Fibroblast of the conjunctiva (primary cell): ENCODE measurements at places on chromosomes 12 and 14.

GRCh38 chr12:131771965-131772364 is 56.2 kb upstream of the MMP17 start:
- no peak for DNase-seq

DNA sequence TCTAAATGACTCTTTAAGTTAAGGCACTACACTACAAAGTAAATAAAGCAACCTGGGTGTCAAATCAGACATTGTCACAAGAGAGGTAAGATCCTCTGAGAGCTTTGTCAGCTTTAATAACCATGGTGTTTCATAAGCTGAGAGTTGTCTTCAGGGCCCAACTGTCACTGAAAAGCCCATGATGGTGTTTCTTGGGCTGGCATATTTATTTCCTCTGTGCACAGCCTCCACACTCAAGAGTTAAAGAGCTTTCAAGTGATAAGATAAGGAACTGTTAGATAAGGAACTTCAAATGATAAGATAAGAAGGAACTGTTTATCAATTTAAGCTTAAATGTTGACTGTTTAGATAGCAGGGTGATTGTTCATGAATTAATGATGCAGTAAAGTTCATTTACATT is 495.4 kb downstream of the TMEM117 start:
- DNase-seq = no peak

GRCh38 chr12:24719293-24719721 is 229.6 kb downstream of the BCAT1 start:
- DNase-seq = no peak

DNA sequence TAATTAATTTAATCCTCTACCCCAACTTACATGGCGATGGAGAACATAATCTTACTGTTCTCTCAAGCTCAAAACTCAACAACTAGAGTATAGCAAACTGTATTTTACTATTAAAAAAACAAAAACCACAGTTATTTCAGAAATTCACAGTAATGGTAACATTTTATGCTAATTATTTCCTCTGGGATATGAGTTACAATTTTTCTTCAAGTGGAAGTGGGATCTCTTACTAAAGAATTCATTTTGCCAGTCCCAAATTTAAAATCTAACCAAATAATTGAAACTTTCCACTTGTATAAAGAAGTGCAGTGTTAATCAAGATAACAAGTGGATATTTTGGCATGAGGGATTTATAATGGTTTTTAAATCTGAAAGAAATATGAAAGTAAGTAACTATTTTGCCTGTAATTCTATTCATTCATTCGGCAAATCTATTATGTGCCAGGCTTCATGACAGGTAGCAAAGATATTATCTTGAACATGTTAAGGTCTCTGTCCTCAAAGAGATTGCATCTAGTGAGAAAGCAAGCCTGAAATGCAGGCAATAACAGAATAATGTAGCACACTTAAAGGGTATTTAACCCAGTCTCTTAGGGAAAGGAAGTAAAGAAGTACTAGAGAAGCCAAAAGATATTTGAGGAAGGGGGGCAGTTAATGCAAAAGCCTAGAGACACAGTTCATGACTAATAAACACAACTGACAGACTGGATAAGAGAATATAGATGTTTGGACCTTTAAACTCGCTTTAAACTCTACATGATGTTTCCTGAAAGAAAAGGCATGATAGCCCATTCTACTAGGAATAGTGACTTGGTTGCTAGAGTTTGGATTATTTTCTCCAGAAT is 44.0 kb downstream of the TAOK3 start:
- DNase-seq = no peak

- no peak for DNase-seq
Measured at GRCh38 chr14:74950795-74951442, 4.5 kb downstream of the PGF start.

DNA sequence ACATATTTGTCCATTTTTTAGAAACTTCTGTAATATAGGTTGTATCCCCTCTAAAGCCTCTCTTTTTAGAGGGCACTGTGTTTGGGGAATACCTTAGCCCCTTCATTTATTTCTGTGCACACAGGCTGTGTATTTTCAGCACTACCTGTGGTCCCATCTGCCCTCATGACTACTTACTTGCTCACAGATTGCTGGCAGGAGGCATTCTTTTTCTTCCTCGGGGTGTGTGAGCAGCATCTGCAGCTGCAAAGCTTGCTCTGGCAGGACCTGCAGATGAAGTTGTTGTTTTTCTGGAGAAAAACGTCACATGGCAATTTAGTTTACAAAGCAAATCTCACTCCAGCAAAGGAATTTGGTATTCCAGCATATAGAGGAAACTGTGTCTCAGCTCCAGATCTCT is 24.3 kb downstream of the ANG start:
- no peak for DNase-seq

DNA sequence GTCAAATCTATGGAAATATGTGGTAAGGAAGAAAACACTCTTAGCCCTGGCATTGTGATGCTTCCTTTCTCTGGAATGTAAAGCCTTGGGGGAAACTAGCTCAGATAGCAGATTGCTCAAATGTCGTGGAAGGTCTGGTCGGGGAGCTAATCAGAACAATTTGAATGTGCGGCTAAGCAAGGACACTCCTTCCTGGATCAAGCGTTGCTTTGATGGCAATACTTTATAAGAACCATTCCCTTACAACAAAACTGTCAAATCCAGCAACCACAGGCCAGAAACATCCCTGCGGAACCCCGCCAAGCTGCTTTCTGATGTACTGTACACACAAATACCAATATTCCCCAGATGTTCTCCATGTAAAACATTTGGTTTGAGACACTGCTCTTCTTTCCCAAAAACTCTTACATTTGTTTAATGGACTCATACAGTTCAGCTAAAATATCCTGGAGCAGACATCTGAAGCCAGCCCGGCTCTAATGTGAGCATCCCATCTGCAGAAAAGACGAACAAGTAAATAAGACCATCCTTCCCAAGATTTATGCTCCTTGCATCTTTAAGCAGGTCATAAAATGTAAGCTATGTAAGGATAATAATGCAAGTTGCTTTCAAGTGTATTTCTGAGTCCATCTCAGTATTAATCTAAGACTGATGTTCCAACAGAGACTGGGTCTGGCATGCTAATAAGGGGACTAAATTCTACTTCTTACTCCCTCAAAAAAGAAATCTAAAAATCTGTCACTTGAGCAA is 20.2 kb downstream of the NUAK1 start:
- no peak for DNase-seq

DNA sequence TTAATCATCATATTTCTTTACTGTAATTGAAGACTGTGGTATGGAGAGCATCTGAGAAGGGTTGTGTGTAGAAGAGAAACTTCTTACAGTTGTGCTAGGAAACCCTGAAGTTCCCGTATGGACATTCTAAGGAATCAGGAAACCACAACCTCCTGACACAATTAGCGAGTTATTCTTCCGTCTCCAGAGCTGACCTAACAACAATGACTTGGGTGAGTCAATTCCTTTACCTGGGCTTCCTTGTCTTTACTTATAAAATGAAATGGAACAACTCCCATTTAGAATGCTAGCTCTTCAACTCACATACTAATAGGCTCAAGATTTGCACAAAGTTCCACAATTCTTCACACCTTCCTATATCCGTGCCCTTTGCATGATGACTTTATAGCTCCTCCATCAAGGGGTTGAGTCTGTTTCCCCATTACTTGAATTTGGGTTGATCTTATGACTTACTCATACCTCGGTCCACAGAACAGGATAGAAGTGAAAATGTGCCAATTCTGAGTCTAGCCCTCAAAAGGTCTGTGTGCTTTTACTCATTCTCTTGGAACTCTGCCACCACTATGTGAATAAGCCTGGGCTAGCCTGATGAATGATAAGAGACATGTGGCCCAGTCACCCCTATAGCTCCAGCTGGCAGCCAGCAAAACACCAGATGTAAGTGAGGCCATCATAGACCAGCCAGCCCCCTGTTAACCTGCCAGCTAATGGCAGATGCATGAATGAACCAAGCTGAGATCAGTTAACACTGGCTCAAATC is 459.4 kb downstream of the ETNK1 start:
- DNase-seq = peak; percentile 26

DNA sequence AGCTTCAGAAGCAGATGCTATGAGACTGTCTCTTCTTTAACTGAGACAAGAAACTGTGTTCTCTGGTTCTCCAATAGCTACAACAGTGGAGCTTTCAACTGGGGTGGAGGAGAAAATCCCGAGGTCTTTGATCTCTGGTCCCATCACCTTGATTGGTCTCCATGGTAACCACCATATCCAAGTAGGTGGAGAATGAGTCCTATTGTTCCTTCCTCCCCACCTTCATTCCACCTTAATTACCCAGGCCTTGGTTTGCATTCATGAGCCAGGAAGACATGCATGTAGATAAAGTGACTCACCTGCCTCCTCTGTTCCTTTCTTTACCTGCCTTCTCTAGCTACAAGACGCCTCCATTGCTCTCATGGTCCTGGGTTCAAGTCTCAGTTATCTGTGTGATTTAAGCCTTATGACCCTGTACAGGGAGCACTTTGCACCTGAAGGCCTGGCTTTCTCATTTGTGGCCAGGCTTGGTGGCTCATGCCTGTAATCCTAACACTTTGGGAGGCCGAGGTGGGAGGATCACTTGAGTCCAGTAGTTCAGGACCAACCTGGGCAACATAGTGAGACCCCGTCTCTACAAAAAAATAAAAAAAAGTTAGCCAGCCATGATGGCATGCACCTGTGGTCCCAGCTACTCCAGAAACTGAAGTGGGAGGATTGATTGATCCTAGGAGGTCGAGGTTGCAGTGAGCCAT is 157.7 kb upstream of the TBX3 start:
- no peak for DNase-seq

DNA sequence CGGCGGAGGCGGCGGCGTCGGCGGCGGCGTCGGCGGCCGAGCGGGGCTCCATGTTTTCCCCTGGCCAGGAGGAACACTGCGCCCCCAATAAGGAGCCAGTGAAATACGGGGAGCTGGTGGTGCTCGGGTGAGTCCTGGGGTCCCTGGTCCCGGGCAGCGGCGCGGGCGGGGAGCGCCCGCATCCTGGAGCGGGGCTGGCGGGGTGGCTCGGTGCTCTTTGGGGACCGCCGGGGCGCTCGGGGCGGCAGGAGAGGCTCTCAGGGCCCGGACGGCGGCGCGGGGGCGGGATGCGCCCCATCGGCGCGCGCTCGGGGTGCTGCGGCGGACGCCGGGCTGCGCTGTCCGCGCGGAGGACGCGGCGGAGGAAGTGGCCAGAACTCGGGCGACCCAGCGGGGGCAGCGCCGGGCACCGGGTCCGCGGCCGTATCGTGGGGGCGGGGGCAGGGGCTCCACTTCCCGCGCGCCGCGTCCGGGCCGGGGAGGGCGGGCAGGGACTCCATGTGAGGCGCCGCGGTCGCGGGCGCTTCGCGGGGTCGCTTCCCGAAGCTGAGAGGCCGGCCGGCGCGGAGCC is 485 bp downstream of the PELI2 start:
- no peak for DNase-seq

DNA sequence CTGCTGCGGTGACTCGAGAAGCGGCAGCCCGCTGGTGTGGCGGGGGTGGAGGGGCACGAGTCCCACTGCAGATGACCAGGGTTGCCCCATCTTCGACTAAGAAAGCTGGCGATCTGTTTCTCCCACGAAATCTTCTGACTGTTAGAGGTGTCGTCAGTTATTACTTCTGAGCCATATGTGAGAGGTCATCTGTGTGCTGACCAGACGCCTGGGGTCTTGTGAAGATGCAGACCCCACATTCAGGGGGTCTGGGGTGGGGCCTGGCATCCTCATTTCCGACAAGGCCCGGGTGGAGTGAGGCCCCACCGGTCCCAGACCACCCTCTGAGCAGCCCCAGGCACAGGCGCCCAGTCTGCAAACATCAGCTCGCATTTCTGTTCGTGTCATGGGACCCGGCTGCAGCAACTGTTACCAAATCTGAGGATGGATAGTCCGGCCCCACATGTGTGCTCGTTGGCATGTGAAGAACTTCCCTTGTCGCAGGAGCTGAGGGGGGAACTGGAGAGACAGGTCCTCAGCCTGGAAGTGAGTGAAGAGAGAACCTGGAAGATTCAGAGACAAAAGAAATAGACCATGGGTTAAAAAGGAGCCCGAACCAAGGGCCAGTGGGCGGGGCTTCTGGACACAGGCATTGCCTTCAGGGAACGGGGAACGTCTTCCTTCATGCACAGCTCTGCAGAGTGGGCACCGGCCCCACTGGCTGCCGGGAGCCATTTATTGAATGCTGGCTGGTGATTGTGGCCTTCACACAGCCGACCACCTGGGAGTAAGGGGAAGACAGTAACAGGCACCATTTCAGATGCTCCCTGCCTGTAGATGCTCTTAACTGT is 135.2 kb downstream of the ADGRD1 start:
- DNase-seq = no peak

- peak; percentile 63 for DNase-seq
Measured at GRCh38 chr14:26621807-26622560, 24.2 kb upstream of the NOVA1 start.

DNA sequence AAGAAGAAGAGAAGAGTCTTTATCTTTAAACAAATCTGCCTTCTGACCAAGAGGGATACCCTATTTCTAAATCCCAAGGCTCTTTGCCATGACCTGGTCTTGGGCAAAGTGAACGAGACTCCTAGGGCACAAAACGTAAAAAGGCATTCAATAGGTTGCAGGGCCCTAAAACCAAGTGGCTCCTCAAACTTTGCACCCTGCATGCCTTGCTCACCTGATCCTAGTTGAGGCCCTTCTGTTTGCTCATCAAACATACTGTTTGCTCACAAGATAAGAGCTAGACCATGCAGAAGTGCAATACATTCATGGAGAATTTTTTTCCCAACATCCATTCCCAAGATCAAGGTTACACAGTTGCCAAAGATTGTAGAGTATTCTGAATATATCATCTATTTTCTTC is 7.9 kb upstream of the PRH1 start:
- DNase-seq = no peak

DNA sequence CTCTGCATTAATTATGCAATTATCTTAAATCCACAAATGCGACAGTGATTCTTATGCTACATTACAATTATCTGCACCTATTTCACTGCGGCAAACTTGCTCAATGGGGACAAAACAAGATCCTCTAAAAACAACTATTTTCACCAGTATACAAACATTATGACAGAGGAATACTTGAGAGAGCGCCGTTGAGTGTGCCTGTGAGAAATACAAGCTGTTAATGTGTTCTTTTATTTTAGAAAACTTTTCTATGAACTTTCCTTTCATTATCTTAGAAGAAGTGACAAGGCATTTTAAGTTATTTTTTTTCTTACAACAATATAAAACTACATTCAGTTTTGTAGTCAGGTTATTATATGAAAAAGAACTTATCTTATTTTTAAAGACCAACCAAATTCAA is 1247.0 kb downstream of the FSCB start:
- no peak for DNase-seq

- no peak for DNase-seq
Measured at GRCh38 chr12:50053583-50053982, 3.8 kb upstream of the ASIC1 start.

GRCh38 chr12:128684352-128684751 is 139.4 kb downstream of the SLC15A4 start:
- no peak for DNase-seq
